GF-D8 (cell line): ENCODE measurements at places on chromosomes 3 and 15.

GRCh38 chr3:5023777-5024346 lies 44.6 kb downstream of the BHLHE40 start:
- DNase-seq: no peak

- no peak for DNase-seq
Measured at GRCh38 chr3:44805960-44806359, 44.4 kb downstream of the KIF15 start.

DNA sequence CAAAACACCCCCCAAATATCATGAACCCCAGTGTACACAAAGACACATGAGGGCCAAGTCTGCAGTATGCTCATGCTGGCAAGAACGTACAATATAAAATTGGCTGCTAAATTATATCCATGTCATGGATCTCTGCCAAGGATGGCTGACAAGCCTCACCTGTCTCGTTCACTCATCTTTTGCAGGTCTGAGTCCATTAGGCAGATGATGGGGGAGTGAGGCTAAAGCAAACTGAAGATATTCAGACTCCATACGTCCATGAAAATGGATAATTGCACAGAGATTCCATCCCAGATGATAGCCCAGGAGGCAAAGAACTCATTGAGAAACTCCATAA lies 122.3 kb upstream of the PTPRG start:
- no peak for DNase-seq

DNA sequence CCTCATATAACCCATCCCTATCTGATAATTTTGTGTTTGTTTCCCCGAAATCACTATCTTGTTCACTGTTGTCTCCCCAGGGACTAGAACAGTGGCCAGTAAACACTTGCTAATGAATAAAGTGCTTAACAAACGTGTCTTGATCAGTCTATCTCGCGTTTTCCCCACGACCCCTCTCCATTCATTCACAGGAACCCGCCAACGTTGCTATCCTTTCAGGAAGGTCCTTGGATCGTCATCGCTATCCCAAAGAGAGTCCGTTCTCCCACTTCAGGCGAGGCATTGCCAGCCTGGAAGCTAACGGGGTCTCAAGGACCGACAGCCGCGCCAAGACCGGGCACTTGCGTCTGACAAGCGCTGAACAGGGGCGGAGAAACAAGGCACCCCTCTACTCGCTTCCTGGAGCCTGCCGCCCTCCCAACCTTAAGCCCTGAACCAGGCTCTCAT lies 344 bp downstream of the LINS1 start:
- no peak for DNase-seq

DNA sequence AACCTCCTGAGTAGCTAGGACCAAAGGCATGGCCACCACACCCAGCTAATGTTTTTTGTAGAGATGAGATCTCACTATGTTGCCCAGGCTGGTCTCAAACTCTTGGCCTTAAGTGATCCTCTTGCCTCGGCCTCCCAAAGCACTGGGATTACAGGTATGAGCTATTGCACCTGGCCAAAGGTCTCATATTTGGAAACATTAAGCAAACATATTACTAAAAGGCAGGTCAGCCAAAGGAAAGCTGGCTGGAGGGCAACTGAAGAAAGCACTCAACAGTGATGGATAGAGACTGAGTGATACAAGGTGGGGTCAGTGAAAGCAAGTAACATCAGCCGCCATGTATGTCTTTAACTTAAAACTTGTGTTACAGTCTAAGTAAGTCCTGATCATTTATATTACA lies 57.5 kb downstream of the TBC1D2B start:
- DNase-seq: no peak

GRCh38 chr15:36007699-36008098 lies 461.7 kb upstream of the DPH6 start:
- DNase-seq: no peak

- no peak for DNase-seq
Measured at GRCh38 chr3:42582474-42583070, 805 bp upstream of the SEC22C start.
